ENCODE measurements at places on chromosomes 6 and 20.
A peak's percentile ranks its signal among the peaks of the same experiment; 100 is the strongest.

GRCh38 chr20:32484225-32484957 is 100.7 kb downstream of the NOL4L start:
- DNase-seq, result peak; percentile 82

GRCh38 chr6:116514111-116514510 is 2.7 kb downstream of the CALHM5 start:
- no peak for DNase-seq

GRCh38 chr6:32271429-32271828 is 47.6 kb upstream of the NOTCH4 start:
- DNase-seq, result no peak

DNA sequence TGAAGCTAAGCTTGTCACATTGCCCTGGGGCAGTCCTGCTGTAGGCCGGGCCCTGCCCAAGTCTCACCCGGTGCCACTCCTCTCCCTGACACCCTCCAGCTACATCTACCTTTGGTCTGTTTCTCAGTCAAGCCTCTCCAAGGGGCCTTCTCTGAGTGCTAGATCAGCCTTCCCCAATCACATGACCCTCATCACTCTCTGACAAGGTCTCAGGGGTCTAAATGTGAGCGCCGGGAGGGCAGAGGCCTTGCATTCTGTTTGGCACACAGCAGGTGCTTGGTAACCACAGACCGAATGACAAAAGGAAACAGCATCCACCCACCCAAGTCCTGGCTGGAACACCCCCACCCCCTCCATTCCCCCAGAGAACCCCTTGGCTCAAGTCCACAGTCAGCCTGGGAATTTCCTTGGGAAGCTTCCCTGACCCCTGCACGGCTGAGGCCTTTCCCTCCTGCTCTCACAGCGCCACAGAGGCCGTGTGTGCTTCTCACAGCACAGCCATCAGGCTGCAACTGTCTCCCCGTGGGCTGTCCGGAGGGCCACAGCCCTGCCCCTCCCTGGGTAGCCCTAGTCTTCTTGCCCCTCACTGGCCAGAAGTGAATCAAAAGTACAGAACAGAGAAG is 32.9 kb downstream of the PKIG start:
- no peak for DNase-seq

DNA sequence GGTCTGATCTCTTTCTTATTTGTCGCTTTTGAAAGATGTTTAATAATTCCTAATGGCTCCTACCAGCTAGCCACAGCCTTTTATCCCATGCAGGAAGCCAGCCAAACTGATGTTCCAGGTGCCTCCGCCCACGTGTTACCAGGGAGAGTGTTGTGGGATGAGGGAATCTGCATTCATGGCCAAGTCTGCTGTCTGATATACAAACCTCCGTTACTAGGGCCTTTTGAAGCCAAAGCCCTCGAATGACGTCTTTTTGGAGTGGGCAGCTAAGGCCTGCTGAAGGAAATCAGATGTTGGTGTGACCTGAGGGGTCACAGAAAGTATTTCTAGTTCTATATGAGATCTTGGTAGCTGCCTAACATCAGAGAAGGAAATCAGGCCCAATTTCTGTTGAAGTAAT is 21.3 kb downstream of the STK35 start:
- DNase-seq, result no peak

- DNase-seq, result no peak
Observed at GRCh38 chr20:46035713-46036112, 6.7 kb downstream of the SLC12A5 start.

- no peak for DNase-seq
Observed at GRCh38 chr6:18241208-18242038, 22.9 kb downstream of the DEK start.

- no peak for DNase-seq
Observed at GRCh38 chr20:15256676-15257568, 919.5 kb upstream of the FLRT3 start.

GRCh38 chr6:166415833-166416347 is 33.1 kb upstream of the MPC1 start:
- DNase-seq, result no peak

GRCh38 chr20:25453035-25453810 is 45.8 kb downstream of the GINS1 start:
- peak; percentile 20 for DNase-seq

DNA sequence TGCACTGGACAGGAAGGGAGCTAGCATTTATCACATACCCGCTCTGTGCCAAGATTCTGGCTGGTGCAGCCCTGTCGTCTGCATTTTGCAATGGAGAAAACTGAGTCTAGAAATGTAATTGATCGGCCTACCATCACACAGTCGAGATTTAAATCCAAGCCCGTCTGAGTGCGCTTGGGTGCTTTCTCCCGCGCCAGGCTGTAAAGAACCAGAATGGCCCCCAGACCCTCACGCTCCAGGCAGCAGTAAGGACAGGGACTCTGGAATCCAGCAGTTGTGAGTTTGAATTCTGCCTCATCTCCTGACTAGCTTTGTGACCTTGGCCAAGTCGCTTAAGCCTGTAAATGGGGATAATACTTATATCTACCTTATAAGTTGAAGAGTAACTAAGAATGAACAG is 10.8 kb downstream of the DYNLRB1 start:
- no peak for DNase-seq

DNA sequence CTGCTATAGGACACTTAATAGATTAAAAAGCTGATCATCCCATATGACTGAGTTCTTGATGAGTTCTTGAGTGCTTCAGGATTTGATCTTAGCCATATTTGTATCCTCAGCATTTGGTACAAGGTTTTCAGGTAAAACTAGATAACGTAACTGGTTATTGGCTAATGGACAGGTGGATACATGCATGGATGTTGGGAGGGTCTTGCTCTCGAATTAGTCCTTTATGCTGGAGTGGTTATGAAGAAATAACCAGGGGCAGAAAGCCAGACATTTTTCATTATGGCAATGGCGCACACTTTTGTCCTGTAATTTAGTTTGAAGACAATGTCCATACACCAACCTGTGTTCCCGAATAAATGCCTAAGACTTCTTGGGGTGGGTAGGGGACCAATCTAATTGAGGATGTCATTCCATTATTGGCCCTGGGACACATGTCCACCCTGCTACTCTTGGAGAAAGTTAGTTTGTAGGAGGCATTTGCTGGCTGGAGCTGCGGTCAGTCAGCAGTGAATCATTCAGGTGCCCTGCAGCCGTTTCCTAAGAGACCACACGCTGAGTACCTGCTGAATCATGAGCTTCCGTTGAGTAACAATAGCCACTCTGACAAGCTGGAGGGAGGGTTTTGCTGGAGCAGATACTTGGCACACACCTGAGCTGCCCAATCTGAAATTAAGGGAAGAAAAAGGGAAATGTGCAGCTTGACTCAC is 194.4 kb downstream of the FOXA2 start:
- peak; percentile 95 for DNase-seq

DNA sequence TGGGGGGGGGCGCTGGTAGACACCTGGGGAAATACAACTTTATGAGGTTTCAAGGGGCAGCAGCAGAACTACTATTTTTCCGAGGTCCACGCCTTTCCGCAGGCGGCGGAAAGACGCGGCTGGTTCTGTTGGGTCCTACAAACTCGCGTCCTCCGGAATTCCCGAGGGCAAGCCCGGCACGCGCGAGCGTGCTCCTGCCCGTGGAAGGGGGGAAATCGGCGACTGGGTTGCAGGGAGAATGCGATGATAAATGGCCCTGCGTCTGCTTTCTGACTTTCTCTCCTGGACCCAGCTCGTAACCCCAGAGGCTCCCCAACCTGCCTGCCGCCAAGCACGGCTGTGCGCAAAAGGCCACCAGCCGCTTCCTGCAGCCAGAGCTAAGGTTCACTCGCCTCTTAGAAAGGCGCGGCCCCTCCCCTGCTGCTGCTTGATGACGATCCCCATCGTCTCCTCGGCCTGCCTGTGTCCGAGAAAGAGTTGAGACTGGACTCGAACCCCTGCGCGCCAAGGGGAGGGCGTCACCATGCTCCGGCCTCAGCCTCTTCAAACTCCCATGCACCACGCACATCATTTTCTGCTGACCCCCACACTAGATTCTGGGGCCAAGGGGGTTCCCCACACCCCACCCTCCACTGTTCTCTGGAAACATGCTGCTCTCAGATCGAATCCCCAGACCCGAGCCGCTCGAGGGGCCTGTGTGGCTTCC is 6.7 kb downstream of the FOXA2 start:
- peak; percentile 83 for DNase-seq

GRCh38 chr6:161534264-161534873 is 260.5 kb upstream of the AGPAT4 start:
- DNase-seq, result no peak

DNA sequence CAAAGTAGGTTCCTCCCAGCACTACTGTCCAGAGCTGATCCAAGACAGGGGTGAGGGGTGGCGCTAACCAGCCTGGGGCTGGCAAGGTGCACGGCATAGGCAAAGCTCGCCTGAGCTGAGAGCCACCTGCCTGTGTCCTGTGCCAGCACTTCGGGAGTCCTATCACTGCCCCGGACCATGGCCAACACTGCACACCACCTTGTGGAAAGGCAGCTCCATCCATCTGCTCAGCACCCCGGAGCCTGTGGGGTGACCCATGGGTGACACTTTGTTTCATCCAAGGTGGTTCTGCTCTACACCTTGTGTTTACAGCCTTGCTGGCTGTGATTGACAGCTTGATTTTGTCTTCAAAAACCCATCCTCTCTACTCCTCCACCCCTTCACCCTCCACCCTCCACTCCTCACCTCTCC is 32.9 kb upstream of the GATA5 start:
- no peak for DNase-seq

DNA sequence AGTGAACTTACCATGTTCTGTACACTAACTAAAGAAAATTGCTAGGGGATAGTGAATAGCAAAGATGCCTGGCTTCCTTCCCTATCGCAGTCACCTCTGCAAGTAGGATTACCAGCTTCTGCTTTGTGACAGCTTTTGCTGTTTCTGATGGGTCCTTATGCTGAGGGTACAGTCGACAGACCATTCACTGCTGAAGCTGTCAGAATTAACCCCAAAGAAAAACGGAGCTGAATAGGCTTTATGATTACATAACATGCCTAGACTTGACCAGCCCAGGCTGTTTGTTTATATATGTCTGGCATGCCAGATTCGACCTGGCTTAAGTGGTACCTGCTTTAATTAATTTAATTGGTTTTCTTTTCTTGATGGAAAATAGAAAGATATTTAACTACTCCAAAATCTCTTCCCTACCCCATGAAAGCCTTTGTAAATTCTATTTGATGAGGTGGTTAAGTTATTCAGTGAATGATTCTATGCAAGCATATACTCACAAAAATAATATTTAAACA is 21.7 kb upstream of the PRELID3B start:
- DNase-seq, result peak; percentile 89

GRCh38 chr6:161111261-161111660 is 119.7 kb downstream of the MAP3K4 start:
- DNase-seq, result no peak

DNA sequence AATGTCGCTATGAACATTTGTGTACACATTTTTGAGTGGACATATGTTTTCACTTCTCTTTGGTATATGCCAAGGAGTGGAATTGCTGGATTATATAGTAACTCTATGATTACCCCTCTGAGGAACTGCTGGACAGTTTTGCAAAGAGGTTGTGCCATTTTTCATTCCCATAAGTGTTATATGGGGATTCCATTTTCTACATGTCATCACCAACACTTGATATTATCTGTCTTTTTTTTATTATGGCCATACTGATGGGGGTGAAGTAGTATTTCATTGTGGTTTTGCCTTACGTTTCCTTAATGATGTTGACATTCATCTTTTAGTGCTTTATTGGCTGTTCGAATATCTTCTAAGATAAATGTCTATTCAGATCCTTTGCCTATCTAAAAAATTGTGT is 171.8 kb upstream of the LAMA2 start:
- no peak for DNase-seq

DNA sequence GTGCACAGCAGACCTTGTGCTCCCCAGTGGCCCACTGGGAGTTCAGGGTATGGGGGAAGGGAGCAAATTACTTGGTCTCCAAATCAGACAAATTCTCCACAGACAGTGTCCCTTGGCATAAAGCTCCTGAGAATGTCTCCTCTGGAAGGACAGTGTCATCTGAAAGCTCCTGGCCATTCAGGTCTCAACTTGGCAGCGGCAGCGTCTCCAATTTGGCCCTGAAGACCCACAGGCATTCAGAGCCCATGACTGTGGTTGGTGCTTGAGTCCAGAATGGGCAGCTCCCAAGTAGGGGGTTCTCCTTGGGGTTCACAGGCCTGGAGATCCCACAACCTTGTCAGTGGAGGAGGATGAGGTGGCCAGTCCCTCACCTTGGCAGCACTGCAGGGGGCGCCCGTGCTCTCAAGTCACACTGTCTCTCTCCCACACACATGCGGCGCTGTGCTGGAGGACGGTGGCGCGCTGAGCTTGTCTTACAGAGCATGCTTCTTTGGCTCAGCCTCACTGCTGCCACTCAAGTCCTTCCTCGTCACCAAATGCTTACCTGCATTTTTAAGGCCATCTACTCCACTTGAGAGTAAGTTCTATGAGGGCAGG is 20.7 kb downstream of the DYNLRB1 start:
- DNase-seq, result peak; percentile 27

DNA sequence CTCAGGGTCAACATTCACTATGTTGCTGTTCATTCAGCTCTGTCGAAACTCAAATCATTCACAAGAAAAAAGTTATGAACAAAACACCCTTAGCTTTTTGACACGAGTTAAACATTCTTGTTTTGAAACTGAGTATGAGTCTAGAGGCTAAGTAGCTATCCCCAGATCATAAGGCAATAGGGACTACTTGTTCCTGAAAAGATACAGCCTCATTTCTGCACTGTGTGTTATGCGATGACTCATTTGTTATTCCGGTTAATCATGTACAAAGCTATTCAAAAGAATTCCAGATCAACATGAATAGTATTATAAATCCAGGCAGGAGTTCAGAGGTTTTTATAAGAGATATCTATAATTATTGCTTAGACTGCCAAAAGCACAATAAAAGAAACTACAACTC is 908.0 kb downstream of the QKI start:
- DNase-seq, result no peak

DNA sequence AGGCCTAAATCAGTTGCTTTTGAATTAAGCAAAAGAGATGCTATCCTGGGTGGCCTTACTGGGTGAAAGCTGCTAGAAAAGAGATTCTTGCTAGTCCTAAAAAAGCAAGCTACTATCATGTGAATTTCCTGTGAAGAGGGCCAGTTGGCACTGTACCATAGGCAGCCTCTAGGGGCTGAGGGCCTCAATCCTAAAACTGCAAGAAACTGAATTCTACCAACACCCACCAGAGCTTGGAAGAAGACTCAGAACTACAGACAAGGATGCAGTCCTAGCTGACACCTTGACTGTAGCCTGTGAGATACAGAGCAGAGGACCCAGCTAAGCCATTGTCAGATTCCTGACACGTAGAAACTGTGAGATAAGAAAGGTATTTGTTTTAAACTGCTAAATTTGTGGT is 24.5 kb downstream of the CLIC5 start:
- no peak for DNase-seq

- no peak for DNase-seq
Observed at GRCh38 chr6:136983687-136984086, 61.1 kb downstream of the IL20RA start.

Measured in NCI-H146 (cell line).